ENCODE measurements at places on chromosomes 16 and 17.
A peak's percentile ranks its signal among the peaks of the same experiment; 100 is the strongest.

GRCh38 chr16:84281074-84281473, 13.6 kb upstream of the WFDC1 start:
- peak; percentile 44 for DNase-seq

- DNase-seq, result peak; percentile 75
Measured at GRCh38 chr16:30535777-30536190, 1.1 kb upstream of the ZNF747 start.

DNA sequence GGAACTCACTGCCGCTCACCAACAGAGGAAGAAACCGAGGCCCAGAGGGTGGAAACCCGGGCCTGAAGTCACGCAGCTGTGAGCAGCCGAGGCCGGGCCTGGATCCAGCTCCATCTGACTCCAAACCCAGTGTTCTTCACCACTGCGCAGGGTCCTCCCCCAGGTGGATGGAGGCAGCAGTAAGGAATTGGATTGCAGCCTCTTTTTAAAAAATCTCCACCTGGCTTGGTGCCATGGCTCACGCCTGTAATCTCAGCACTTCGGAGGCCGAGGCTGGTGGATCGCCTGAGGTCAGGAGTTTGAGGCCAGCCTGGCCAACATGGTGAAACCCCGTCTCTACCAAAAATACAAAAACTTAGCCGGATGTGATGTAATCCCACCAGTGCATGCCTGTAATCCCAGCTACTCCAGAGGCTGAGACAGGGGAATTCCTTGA, 177.2 kb downstream of the FOXL1 start:
- no peak for DNase-seq

GRCh38 chr17:45353043-45353442, 36.2 kb upstream of the MAP3K14 start:
- DNase-seq, result no peak

DNA sequence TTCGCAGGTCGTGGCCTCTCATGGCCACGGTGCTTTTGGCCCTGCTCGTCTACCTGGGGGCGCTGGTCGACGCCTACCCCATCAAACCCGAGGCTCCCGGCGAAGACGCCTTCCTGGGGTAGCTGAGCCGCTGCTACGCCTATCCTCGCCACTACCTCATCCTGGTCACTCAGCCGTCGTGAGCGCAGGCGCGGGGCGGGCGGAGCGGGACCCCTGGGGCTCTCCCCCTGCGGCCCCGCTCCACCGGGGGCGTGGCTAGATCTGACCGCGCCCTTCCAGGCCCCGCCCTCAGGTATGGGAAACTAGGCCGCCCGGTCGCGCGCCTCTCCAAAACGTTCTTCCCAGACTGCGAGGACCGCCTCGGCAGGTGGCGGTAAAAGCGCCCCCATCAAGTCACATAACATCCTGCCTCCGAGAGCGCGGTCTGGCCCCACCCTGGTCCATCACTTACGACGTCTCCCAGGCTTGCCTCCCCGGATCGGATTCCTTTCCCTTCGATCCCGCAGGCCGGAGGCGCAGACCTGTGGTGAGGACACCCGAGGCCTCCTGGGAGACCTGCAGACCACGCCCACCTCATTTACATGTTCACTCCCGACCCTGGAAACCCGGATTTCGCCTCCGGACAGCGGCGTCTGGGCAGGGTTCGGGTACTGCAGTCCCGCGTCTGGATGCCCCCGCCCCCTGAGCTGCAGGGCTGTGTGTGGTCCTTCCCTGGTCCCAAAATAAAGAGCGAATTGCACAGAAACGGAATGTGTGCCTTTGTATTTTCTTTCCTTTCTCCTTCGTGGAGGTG, 91.5 kb upstream of the TMEM97 start:
- DNase-seq, result peak; percentile 34

- peak; percentile 80 for DNase-seq
Measured at GRCh38 chr16:10579965-10580882, at the start of gene EMP2. EMP2 (minus strand) TSS chr16:10580598; CDS start chr16:10547617, 32,981 bp downstream.

DNA sequence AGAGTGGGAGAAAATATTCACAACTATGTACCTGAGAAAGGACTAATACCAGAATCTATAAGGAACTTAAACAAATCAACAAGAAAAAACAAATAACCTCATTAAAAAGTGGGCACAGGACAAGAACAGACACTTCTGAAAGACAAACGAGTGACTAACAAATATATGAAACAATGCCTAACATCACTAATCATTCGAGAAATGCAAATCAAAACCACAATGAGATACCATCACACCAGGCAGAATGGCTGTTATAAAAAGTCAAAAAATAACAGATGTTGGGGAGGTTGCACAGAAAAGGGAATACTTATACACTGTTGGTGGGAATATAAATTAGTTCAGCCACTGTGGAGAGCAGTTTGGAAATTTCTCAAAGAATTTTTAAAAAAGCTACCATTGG, 83.5 kb upstream of the WSCD1 start:
- DNase-seq, result no peak

DNA sequence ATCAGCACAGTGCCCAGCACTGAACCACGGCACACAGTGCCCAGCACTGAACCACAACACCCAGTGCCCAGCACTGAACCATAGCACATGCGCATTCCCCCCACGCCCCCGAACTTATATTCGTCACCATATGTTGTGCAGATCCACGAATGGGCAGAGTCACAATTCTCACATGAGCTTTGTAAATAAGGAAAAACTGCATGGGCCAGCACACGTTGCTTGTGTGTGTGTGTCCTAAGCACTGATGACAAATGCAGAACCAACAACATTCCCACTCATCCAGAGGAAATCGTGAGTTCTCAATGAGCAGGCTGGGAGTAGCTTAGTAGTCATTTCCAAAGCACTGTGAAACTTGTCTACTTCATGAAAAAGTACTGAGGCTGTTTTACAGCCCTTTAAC, 70.0 kb downstream of the ADCY9 start:
- no peak for DNase-seq

GRCh38 chr17:40486522-40487370, 14.7 kb downstream of the TNS4 start:
- DNase-seq, result peak; percentile 85

DNA sequence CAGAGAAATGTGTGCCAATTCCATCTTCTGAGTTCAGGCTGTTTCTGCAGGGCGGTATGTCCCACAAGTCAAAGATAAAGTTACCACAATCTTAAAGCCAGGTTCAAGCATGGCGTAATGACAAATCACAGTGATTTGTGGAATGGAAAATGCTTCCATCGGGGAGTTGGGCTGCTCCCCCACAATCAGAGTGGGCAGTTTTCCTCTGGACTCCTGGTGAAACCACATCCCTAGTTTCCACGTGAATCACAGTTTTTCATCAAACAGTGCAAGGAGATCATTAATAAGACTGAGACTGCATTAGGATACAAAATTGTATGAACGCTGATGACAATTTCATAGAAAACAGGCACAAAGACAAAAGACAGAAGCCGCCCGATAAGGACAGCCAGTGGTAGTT, 3.6 kb downstream of the LITAF start:
- no peak for DNase-seq

GRCh38 chr17:39064819-39065218, 86.6 kb downstream of the PLXDC1 start:
- DNase-seq, result peak; percentile 57

DNA sequence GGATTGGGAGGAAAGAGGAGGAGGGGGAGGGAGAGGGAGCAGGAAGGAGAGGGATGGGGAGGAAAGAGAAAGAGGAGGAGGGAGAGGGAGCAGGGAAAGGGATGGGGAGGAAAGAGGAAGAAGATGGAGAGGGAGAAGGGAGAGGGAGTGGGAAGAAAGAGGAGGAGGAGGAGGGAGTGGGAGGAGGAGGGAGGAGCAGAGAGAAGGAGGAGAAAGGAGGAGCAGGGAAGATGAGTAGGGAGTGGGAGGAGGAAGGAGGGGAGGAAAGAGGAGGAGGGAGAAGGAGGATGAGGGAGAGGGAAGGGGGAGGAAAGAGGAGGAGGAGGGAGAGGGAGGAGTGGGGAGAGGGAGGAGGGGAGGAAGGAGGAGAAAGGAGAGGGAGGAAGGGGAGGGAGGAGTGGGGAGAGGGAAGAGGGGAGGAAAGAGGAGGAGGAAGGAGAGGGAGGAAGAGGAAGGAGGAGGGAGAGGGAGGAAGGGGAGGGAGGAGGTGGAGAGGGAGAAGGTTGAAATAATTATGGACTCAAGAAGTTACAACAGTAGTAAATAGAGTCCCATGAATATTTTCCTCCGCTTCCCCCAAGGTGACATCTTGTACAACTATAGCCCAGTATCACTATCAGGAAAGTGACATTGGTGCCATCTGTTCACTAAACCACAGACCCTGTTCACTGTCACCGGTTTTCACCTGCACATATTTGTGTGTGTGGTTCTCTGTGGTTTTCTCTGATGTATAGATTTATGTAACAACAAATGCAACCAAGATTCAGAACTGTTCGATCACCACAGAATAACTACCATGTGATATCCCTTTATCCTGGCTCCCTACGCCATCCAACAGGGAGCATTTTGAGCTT, 325.3 kb upstream of the EEF2KMT start:
- DNase-seq, result no peak

DNA sequence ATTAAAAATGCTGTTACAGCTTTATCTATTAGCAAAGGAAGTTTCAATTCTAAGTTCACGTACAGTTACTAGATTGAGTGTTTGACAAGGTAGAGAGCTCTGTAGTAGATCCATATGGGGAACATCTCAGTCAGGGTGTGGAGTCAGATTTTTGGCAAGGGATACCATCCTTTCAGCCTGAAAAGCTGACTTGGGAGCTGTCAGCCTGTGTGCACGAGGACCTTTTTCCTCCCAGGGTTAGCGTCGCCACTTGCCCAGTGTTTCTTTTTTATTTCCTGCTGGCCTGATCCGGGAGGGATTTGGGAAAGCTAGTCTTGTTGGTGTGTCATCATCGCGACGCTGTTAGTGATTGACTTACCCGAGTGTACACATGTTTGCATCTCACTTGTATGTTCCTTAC, 29.5 kb downstream of the WWOX start:
- no peak for DNase-seq

DNA sequence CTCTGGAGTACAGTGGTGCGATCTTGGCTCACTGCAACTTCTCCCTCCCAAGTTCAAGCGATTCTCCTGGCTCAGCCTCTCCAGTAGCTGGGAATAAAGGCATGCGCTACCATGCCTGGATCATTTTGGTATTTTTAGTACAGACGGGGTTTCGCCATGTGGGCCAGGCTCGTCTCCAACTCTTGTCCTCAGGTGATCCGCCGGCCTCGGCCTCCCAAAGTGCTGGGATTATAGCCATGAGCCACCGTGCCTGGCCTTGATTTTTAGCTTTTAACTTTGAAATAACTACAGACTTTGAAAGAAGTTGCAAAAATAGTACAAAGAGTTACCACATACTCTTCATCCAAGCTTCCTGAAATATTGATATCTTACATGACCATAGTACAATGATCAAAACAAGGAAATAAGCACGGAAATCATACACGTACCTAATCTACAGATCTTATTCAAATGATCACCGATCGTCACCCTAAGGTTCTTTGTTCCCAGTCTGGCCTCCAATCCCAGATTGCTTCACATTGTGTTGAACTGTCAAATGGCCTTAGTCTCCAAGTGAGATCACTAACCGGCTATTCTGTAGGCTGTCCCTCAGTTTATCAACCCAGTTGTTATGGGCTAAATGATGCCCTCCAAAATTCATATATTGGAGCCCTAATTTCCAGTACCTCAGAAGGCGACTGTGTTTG, 18.4 kb downstream of the NPIPA1 start:
- DNase-seq, result no peak

- DNase-seq, result peak; percentile 77
Measured at GRCh38 chr17:71976011-71976649, 144.7 kb upstream of the SOX9 start.

DNA sequence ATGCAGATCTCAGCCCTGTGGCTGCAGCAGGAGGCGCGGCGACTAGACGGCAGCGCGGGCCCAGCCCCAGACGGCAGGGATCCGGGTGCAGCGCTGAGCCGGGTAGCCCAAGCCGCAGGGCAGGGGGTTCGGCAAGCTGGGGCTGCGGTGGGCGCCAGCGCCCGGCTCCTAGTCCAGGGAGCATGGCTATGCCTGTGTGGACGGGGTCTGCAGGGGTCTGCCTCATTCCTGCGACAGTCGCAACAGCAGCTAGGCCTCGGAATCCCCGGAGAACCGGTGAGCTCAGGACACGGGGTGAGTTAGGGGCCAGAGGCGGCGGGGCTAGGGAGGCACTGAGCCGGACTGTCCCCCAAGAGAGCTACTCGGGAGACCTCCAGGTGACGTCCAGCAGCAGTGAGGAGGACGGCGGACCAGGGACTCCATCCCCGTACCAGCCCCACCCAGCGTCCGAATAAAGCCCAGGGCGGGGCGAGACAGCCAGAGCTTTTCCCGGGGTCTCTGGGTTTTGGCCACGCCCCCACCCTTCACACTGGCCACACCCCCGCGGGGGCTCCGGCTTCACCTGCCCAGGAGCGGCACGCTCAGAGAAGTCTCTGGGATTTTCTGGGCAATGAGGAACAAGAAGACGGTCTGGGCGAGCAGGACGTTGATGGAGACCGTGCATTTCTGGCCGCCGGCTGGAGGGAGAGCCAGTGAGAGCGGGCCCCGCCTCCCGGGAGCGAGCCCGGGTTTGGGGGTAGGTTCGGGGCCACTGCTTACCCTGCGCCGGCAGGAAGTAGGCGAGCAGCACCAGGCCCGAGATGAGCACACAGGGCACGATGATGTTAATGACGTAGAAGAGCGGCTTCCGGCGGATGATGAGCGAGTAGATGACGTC, 1.1 kb downstream of the C17orf107 start:
- peak; percentile 24 for DNase-seq

GRCh38 chr17:77619326-77619725, 339.2 kb upstream of the TNRC6C start:
- DNase-seq, result no peak

DNA sequence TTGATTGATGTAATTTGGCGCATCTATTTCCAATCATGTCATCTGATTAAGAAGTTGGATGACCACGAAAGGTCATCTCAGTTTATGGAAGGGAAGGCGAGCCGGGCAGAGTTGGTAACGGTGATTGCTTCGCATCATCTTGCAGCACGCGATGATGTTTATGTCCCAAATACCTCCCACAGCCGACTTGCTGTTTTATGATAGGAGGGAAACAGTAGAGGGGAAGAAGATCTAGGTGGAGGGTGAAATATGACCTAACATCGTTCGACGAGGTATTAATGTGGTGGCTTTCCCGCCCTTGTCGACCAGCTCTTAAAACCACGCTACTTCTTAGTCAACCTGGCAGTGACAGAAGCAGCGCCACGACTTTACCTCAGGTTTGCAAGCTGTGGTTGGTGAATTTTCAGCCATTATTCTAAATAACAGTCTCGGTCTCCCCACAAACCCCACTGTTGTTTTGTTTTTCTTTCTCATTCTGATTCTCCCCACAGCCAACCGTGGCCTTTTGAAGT, 805 bp upstream of the TANC2 start:
- no peak for DNase-seq

GRCh38 chr17:40528692-40529417, 27.4 kb upstream of the TNS4 start:
- DNase-seq, result no peak

DNA sequence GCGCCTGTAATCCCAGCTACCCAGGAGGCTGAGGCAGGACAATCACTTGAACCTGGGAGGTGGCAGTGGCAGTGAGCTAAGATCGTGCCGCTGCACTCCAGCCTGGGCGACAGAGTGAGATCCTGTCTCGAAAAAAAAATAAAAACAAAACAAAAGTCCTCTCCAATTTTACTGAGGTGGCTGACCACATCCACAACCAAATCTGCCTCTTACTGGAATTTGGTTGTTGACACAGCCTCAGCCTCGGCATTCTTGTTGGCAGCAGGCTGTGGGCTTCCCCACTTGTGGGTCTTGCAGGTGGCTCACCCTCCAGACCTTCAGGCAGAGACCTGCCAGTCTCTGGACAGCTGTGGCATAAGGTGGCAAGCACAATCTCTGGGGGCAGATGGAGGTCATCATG, 15.6 kb downstream of the B4GALNT2 start:
- DNase-seq, result no peak

Measured in fibroblast of skin of scalp (primary cell).